ENCODE measurements at places on chromosomes 5 and 9.

GRCh38 chr5:72464071-72464470 lies 43.1 kb downstream of the ZNF366 start:
- DNase-seq = no peak

- no peak for DNase-seq
These were observed 80.2 kb upstream of the PANK3 start for GRCh38 chr5:168659286-168659847.

DNA sequence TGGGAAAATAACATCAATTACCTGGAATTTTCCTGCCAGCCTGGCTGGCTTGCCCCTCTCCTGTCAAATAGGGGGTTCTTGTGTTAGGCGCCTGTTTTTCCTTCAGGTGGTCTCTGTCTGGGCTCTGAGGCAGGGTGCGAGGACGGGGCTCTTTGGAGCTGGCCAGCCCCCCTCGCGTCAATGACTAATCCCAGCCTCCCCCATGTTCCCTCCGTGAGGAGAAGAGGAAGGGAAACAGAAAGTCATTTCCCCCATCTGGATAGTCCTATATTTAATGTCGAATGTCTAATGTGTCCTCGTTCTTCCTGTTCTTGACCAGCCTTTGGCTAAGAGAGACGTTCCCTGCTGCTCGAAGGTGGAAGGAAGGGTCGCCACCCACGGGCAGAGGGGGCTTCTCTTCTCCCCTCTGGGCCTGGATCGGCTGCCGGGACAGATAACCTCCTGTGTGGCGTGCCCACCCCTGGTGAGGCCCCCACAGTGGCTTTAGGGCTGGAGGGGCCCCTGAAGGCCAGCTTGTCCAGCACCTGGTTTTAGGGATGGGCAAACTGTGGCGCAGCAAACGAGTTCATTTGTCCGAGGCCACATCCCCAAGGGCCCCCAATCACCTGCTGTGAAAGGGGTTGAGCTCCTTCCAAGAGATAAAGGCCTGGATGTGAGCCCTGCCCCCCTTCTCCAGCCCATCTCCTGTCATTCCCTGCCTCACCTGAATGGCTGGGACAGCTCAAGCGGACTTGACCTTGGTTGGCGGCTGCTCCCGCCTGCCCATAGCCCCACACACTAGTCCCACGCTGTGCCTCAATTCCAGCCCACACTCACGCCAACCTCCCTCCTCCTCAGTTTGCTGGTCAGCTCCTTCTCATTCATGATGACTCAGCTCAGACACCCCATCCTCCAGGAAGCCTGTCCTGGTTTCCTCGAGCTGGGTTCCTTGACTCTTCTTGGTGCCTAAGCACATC lies 35.9 kb upstream of the UNC5A start:
- no peak for DNase-seq

- no peak for DNase-seq
These were observed 55.4 kb upstream of the PPARGC1B start for GRCh38 chr5:149674686-149675085.

GRCh38 chr5:143793249-143793648 lies 18.7 kb upstream of the HMHB1 start:
- DNase-seq = no peak

- DNase-seq = no peak
These were observed 64.7 kb downstream of the ERMP1 start for GRCh38 chr9:5767968-5768932.

DNA sequence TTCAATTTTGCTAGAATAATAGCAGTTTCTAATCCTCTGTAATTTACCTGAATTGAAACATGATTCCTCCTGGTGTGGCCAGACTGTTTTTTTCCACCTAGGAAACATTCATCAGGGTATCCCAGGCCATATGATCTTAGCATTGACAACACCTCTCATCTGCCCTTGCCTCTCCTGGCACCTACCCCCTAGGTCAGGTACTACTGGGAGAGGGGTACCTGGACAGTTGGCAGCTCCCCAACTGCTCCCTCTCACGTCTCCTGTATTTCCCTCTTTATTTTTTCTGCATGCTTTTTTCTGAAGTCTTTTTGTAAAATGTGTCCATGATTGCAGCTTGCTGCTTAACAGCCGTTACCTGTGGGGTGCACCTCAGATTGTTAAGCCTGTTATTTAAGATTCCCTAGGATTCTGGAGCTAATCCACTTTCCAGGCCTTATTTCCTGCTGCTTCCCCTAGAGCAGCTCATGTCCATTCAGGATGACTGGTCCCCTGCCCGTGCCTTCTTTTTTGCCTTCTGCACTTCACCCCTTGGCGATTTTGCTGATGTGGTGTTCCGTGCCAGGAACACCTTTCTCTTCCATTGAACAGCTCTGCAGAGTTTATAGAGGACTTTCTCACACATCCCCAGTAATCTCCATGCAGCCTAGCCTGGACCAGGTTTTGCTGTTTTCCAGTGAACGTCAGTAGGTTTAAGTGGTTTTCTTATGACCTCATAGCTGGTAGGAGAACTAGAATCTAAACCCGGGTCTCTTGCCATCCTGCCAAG lies 33.6 kb downstream of the SNX30 start:
- peak; percentile 7 for DNase-seq

DNA sequence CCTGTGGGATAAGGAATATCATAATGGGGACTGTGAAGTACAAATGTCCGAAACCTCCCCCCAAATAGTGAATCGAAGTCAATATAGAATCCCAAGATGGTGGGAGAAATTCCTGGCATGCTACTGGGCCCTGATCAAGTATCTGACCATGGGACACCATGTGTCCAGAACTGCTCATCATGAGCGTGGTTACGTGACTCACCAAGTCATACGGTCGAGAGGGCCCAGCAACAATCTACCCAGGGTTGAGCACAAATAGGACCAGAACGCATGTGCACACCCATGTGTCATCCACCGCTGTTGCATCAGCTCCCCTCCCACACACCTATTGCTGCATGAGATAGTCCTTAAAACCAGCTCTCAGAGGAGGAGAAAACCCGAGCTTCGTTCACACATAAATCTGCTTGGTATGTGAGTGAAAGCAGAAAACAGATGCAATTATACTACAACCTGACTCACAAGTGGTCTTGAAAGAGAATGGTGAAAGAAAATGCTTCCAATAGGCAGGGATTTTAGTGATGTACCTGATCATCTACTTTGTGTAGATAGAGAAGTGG lies 353.2 kb downstream of the CWC27 start:
- no peak for DNase-seq

DNA sequence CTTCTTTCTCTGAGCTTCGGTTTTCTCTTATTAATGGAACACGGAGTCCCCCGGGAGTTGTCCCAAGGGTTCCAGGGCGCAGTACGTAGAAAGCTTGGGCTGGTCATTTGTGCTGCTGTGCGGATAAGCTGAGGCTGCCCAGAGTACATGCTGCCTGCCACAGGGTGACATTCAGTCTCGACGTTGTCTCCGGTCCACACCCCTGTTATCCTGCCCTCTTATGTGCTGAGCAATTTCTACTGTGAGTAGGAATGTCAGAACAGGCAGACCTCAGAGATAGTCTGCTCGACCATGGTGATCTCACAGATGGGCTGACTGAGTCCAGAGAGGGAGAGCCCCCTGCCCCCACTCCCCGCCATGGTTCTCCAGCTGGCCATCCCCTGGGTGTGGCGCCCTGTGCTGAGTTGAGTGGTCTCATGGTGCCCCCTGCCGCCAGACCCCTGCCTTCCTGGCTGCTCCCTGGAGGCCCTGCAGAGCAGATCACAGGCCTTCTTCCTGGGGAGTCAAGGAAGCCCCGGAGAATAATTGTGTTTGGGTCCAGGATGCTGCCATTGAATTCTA lies 124.0 kb downstream of the RGS3 start:
- no peak for DNase-seq
